B cell (primary cell): ENCODE measurements at places on chromosomes 7 and 10. TPM values are rescaled to one million over a fixed set of nuclear protein-coding genes. Genes with fewer than 3 reads are reported as not detected.

STARD3NL gene
- total RNA-seq = 13.4 and 14.2 TPM in 2 replicates

PNLIPRP1 gene
- total RNA-seq = not detected in 2 replicates

RPEL1 gene
- not detected in 2 replicates for total RNA-seq

GIMAP7 gene
- 0.30 and 0.41 TPM in 2 replicates for total RNA-seq

NCF1 gene
- 183 and 189 TPM in 2 replicates for total RNA-seq

GTF2I gene
- total RNA-seq = 271 and 272 TPM in 2 replicates

OPALIN gene
- total RNA-seq = not detected in 2 replicates

NPY gene
- total RNA-seq = not detected in 2 replicates

ELMO1 gene
- total RNA-seq = 166 and 177 TPM in 2 replicates

PIP gene
- not detected in 2 replicates for total RNA-seq
